Stimulated activated CD8-positive, alpha-beta memory T cell treated with anti-CD3 and anti-CD28 coated beads, Interleukin-15, amount 100 ng/mL, for 24 hours (primary cell): ENCODE measurements at places on chromosomes 1 and 21.

DNA sequence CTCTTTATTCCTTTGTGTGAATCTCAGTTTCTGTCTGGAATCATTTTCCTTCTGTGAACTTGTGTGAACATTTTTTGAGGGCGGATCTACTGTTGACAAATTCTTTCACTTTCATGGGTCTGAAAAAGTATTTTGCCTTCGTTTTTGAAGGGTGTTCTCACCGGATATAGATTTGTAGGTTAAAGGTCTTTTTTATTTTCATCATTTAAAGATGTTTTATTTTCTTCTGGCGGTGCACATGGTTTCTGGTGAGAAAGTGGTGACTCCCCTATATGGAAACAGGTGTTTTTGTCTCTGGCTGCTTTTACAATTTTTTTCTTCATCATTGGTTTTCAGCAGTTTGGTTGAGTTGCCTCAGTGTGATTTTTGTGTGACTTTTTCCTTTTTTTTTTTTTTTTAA is 94.9 kb downstream of the DYRK1A start:
- DNase-seq, result no peak

GRCh38 chr21:22355949-22356348 is 1357.7 kb downstream of the NCAM2 start:
- no peak for DNase-seq

DNA sequence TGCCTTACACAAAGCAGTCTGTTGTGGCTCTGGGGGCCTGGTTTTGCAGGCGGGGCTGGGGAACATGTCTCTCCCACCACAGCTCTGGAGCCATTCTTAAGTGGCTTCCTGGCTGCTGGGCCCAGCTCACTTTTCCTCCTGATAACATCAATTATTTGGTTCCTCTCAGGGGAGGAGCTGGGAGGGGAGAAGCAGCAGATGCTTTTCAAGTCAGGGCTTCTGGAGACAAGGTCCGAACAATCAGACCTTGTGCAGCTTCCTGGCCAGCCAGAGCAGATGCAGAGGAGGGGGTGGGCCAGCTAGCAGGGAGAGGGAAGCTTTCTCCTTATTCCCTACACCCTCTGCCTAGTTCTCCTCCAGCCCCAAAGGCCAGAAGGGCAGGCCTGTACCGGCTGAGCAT is 3.7 kb upstream of the PAQR6 start:
- DNase-seq, result no peak

DNA sequence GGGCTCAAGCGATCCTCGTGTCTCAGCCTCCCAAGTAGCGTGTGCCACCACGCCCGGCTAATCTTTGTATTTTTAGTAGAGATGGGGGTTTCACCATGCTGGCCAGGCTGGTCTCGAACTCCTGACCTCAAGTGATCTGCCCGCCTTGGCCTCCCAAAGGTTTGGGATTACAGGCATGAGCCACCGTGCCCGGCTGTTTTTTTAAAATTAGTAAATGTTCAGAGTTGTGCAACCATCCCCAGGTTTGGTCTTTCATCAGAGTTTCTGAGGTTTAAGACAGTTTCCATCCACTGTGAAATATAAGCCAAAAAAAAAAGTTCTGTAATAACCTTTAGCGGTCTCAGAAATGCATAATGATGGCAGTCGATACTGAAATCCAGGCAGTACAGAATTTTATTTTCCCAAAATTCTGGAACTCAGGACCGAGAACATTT is 550 bp upstream of the SYT11 start:
- DNase-seq, result no peak

DNA sequence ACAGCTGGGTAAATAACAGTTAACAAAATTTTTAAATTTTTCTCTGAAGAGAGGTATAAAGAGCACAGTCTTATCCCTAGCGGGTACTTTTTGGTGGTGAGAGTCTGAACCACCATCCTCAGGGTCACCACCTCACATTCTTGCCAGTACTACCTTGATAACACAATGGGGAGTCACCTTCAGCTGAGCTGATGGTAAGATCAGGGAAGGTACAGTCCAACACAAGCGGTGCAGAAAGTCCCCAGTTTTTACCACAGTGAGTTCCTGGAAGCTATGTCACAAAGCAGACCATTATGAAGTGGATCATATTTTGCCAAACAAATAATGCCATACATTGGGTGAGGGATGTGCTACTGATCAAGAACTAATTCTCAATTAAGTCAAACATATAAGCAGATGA is 176.9 kb downstream of the FASLG start:
- DNase-seq, result no peak

- DNase-seq, result no peak
These were observed 10.5 kb downstream of the PTGFRN start for GRCh38 chr1:116920211-116920610.

- DNase-seq, result no peak
These were observed 22.9 kb upstream of the ZNF678 start for GRCh38 chr1:227540170-227541098.

GRCh38 chr1:154344977-154345837 is 19.9 kb downstream of the ATP8B2 start:
- DNase-seq, result peak; percentile 45

GRCh38 chr21:42532466-42533181 is 19.0 kb downstream of the SLC37A1 start:
- DNase-seq, result no peak

DNA sequence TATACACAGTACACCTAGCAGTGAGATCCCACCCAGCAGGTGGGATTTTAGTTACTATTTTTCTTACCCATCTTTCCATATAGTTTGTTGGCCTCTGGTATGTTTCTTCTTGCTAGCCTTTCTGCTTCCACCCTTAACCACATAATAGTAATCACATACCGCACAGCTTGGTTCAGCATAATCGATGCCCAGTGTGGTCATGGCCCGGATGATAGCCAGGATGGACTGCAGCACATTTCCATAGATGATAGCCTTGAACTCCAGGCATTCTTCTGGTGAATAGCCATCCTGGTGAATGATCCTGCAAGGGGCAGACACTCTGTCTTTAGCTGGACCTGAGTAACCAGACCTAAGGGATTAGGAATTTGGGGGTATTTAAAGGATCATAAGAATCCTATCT is 9.5 kb downstream of the GNAT2 start:
- no peak for DNase-seq

GRCh38 chr1:204511366-204511765 is 4.8 kb upstream of the MDM4 start:
- DNase-seq, result no peak

DNA sequence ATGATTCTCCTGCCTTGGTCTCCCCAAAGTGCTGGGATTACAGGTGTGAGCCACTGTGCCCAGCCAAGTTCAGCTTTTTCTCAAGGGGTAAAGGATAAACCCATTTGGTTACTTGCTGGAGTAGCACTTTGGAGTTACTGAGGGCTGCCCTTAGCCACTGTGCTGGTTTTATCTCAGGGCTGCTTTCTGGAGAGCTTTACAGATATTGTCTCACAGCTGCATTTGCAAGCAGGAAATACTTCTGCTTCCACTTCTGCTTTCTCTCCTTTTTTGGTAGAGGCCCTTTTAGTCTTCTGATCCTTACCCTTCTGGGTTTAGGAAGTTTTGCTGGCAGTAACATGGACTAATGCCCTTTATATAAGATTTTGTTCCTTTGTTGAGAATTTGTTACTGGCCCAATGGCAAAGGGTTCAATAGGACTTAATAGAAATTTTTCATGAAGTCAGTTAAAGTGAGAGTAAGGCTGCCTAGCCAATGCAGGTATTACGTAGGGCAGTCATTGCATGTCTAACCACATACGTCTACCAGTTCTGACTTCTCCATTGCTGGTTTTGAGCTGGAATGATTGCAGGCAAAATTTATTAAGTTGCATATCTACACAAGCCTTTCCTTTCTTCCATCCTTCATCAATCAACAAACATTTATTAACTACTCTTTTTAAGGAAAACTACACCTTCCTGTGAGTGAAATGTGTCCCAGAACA is 24.4 kb downstream of the CAP1 start:
- no peak for DNase-seq

DNA sequence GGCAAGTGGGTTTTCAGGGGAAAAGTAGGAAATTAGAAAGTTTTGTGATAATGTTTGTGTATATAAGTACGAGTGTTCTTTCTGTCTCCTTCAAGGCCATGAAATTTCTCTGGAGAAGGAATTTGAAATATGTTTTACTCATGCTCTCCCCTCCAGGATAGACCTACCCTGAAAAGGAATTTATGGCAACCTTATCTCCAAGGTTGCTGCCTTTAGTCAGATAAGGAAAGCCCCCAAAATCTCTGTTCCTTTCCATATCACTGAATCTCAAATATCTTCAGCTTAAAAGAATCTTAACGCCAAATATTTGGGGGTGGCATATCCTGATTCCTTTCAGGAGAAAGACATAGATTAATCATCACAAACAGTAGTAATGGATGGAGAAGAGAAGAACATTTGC is 499 bp upstream of the C4BPB start:
- no peak for DNase-seq

GRCh38 chr21:35658242-35658641 is 402.1 kb downstream of the SETD4 start:
- DNase-seq, result no peak

DNA sequence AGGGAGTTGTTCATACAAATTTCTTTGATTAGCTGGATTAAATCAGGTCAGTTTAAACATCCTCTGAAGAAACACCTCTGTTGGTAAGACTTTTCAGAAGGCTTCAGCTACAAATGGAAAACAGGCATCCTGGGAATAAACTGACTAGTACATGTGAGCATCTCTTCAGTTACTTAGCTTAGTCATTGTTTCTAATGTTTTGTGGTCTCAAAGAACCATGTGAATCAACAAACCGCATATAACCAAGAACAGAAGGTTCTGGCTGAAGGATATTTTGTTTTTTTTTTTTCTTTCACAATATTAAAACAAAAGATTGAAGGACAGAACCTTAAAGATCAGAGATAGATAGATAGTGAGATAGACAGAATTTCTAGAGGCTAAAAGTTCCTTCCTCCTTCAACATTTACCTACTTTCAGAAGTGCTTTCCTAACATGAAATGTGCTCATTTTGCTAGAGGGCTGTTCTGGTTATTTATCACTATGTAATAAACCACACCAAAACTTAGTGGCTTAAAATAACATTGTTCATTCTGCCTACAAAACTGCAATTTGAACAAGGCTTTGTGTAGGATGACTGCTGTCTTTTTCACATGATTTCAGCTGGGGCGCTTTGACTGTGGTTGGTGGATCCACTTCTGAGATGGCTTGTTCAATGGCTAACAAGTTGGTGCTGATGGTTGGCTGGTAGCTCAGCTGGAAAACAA is 119.8 kb upstream of the PTGFR start:
- DNase-seq, result no peak

- DNase-seq, result no peak
These were observed 142.8 kb downstream of the CDC7 start for GRCh38 chr1:91643431-91643830.

DNA sequence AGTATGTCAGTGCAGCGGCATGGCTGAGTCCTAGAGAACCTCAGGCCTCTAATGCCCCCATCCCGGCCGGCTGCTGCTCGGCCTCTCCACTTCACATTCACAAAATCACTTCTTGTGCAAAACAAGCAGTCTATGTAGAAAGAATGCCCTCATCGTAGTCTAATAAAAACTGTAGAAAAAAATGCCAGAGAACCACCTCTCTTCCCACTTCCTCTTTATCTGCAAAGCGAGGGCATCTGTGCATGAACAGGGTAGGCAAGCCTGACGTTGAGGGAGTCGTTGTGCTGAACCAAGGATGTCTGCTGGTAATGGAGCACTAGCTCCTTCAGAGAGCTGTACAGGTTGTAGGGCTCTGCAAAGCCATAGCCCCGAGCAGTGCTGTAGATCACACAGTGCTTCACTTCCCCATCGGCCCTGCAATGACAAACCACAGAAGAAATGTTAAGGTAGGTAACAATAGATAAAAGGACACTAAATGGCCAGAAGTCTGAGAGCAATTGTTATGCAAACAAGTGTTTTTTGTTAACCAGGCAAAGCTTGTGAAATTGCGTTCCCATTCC is 88.9 kb downstream of the PIK3R3 start:
- no peak for DNase-seq

DNA sequence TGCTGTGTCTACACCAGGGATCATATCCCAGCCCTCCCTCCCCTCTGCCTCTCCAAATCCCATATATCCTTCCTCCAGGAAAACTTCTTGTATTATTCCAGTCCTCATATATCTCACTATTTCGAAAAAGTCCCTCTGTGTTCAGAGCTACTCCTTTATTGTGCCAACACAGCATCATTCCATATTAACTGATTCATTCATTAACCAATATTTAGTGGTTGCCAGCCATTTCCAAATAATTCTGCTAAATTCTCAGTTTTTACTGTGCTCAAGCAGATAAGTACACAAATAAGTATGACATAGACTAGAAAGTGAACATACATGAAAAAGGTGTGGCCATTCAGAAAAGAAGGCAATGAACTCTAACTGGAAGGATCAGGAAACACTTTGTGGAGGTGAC is 241.6 kb upstream of the DUSP10 start:
- no peak for DNase-seq

- DNase-seq, result no peak
These were observed 19.8 kb downstream of the TNFRSF1B start for GRCh38 chr1:12186679-12186985.

DNA sequence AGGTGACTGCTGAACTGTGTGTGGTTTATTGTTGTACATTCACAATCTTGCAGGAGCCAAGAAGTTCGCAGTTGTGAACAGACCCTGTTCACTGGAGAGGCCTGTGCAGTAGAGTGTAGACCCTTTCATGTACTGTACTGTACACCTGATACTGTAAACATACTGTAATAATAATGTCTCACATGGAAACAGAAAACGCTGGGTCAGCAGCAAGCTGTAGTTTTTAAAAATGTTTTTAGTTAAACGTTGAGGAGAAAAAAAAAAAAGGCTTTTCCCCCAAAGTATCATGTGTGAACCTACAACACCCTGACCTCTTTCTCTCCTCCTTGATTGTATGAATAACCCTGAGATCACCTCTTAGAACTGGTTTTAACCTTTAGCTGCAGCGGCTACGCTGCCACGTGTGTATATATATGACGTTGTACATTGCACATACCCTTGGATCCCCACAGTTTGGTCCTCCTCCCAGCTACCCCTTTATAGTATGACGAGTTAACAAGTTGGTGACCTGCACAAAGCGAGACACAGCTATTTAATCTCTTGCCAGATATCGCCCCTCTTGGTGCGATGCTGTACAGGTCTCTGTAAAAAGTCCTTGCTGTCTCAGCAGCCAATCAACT is 6.4 kb upstream of the PIGV start:
- no peak for DNase-seq
